ENCODE measurements at places on chromosomes 3 and 15. TPM values are rescaled to one million over a fixed set of nuclear protein-coding genes. Genes with fewer than 3 reads are reported as not detected.

Gene RAB6B
- total RNA-seq: 0.78 TPM

Gene BNC1
- 6.1 TPM for total RNA-seq

Gene IFT57
- total RNA-seq: 71.9 TPM

Gene CTXND1
- not detected for total RNA-seq

Gene CALML4
- 2.2 TPM for total RNA-seq

Gene KCNMB2
- total RNA-seq: not detected

Gene ACOX2
- 3.2 TPM for total RNA-seq

Gene BCL2A1
- total RNA-seq: 1.7 TPM

Gene CELF6
- total RNA-seq: 0.39 TPM

Gene TRPM1
- total RNA-seq: not detected

Gene HHLA2
- not detected for total RNA-seq

Gene PDE8A
- 36.3 TPM for total RNA-seq

Gene GOLGA8S
- 0.13 TPM for total RNA-seq

Gene NDUFAF3
- total RNA-seq: 36.6 TPM

Gene SUCNR1
- total RNA-seq: under 0.01 TPM

Gene TLR9
- 0.13 TPM for total RNA-seq

Gene POLQ
- total RNA-seq: 2.5 TPM

Gene DNAH12
- total RNA-seq: 0.13 TPM

Gene MESP1
- total RNA-seq: 0.26 TPM

Measured in articular chondrocyte of knee joint (primary cell).